ENCODE measurements at places on chromosomes 6 and 20.
A peak's percentile ranks its signal among the peaks of the same experiment; 100 is the strongest.

- DNase-seq = no peak
Observed at GRCh38 chr20:48455651-48456365, 372.0 kb downstream of the PREX1 start.

- DNase-seq = no peak
Observed at GRCh38 chr6:120852293-120852849, 481.9 kb downstream of the TBC1D32 start.

- DNase-seq = no peak
Observed at GRCh38 chr6:55726144-55726543, 147.2 kb upstream of the HMGCLL1 start.

GRCh38 chr6:22783931-22784330 lies 214.6 kb downstream of the HDGFL1 start:
- DNase-seq = no peak

GRCh38 chr6:163165155-163165910 lies 249.2 kb upstream of the QKI start:
- no peak for DNase-seq

DNA sequence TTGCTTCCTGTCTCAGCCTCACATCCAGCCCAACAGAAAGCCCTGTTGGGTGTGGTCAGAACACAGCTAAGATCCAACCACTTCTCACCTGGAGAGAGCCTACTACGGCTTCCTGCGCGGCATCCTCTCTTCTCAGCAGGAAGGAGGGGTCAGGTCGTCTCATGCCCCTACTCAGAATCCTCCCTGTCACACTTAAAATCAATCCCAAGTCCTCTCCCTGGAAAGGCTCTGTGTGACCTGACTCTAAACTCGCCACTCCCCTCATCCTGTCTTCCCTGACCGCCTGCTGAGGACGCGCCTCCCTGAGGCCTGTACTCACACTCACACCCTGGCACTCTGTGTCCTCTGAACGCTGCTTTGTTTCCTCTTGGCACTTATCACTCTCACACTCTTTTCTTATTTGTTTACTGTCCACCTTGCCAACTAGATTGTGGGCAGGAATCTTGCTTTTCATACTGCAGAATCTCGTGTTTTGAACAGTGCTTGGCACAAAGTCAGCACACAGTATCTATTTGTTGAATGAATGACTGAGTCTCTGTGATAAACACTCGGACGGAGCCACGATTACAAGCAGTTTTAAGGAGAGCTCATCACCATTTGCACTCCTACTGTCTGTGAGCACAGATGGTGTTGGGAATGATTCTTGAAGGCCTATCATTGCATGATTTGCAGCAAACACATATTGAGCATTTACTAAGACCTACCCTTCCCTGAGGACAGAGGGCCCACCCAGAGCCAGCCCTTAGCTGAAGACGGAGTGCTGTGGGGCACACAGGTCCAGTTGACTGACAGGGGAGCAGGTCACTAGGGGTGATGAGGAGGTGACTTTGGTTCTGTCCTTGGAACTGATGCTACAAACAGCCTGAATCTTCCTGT lies 18.7 kb downstream of the RAB5IF start:
- DNase-seq = no peak

- DNase-seq = no peak
Observed at GRCh38 chr6:1295420-1295819, 16.5 kb upstream of the FOXQ1 start.

GRCh38 chr6:161017766-161018564 lies 26.4 kb downstream of the MAP3K4 start:
- no peak for DNase-seq

GRCh38 chr6:1013656-1014430 lies 298.1 kb upstream of the FOXQ1 start:
- no peak for DNase-seq

DNA sequence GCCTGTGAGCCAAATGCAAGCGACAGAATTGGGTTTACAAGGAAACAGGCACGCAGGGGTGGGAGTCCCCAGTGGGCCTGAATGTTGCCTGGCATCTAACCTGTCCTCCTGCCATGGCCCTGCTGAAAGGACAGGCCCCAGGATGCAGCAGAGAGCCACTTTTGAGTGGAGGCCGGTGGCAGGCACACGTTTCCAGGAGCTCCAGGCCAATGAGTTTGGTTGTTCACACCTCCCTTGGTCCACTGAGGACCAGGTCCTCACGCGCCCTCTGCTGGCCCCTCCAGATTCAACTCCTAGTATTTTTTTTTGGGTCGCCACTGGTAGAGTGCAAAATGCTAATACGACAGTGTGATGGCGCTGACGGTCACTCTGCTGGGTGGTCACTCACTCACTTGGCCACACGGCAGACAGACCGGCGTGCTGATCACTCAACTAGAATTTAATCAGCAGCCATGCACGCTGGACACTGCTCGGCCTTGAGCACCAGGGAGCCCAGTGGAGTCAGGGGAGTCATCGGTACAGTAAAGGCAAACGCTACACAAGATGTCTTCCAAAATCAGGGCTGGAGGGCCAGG lies 81.7 kb upstream of the NFATC2 start:
- DNase-seq = peak; percentile 80

GRCh38 chr6:7684843-7685242 lies 41.1 kb upstream of the BMP6 start:
- DNase-seq = no peak

GRCh38 chr6:24458941-24459340 lies 30.4 kb downstream of the GPLD1 start:
- no peak for DNase-seq

DNA sequence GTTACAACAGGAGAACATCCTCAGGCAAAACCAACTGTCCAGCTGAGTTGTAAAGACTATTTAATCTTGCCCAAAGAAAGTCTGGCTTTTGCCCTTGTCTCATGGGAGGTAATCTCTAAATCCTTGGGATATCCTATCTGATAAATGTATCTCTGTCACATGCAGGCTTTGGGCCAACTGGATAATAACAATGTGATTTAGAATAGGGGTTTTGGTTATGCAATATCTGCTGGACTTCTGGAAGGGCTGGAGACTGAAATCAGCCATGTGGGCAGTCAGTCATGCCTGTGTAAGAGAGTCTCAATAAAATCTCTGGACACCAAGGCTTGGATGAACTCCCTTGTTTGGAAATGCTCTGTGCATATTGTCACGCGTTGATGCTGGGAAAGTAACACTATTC lies 56.3 kb upstream of the PRL start:
- no peak for DNase-seq

- no peak for DNase-seq
Observed at GRCh38 chr20:44219170-44219730, 8.7 kb upstream of the OSER1 start.

DNA sequence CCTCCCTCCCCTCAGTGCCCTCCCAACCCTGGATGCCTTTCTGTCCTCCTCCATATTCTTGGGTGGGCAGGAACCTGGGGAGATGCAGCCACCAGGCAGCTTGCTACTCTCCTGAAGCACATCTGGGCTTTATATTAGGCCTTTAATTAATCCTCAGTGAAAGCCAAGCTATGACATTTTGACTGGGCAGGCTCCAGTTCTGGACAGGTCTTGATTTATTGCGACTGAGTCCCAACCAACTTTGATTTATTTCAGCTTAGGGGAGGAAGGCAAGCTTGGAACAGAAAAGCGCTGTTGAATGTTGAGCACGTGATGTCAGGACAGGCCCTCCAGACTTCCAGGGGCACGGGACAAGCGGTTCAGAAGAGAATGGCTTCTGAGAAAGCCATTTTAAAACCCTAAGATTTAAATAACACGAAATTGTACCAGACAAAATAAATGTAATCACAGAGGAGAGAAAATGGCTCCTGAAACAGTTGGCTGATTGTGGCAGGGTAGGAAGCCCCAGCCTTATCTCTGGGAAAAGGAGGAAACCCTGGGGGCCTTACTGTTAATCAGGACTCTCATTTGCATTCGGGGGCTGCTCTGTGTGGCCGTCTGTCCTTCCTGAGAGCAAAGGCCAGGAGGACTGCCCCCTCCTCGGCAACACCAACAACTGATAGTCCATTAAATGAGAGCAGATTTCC lies 294.2 kb downstream of the FOXC1 start:
- no peak for DNase-seq

DNA sequence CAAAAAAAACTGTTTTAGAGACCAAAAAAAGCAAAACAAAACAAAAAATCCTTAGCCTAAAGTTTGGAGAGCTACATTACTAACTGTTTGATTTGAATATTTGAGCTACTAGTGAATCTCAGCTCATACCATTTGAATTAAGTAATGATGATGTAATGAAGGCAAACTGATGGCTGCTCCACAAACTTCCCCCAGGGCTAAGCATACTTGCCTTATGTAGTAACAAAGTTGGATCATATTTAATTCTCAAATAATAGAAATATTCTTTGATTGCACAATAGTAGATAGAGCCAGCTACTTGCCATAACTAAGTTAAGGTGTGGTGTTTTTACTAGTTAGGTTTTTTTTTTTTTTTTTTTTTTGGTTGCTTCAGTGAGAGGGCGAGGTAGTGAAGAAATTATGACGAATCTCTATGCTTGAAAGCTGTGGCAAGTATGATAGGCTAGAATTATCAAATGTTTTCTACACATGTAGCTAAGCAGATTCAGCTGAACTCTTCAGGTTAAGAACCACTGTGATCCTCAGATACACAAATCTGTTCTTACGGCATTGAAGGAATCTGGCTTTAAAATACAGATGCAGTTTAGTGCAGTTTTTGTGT lies 2.9 kb downstream of the RAB32 start:
- DNase-seq = no peak

GRCh38 chr6:89400050-89400449 lies 12.0 kb downstream of the RRAGD start:
- DNase-seq = no peak

DNA sequence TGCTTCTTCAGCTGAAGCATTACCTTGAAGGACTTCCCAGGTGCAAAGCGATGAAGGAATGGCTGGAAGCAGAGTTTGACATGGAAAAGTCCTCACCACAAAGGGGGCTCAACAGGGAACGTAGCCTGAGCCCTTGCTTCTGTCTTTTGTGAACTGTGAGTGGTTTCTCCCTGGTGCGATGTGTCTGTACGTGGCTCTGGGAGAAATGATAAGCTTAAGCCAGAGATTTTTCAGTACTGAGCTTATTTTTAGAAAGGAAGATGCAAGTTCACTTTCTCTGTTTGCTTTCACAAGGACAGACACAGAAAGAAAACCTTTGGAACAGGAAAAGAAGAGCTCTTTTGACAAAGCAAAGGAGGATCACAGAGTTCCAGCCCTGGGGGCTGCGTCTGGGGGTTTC lies 79.4 kb downstream of the DACT2 start:
- DNase-seq = no peak

DNA sequence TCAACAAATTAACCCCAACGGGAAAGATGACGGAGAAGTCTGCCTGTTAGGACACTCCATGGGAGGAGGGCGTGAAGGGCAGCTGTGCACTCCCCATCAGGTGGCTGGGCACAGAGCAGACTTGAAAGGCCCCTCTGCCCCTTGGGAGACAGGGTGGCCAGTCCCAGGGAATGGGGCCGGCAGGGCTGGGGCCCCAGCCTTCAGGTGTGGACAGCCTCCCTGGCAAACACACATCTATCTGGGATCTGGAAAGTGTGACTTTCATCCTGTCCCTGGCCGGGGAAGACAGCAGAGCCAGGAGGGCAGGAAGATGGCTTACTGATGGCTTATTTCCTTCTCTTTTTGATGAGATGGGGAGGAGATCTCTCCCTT lies 4.5 kb upstream of the FRMD1 start:
- no peak for DNase-seq

GRCh38 chr6:143014764-143015163 lies 45.9 kb upstream of the AIG1 start:
- DNase-seq = no peak

DNA sequence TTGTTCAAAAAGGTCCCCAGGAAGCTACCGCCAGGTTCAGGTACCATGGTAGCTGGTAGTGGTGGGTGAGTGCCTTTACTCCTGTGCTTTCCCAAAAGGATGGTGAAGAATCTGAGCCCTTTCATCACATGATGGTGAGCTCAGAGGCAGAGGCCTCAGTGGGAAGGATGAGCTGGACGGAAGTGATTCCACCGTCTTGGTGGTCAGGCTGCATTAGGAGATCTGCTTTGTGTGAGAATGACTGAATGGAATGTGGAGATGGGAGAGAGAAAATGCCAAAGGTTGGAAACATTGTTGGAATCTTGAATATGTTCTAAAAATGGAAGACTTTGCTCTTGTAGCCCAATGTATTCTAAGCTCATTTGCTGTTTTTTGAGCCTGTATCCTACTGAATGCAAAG lies 108.1 kb upstream of the SCP2D1 start:
- DNase-seq = no peak

GRCh38 chr6:111477481-111477938 lies 5.5 kb downstream of the REV3L start:
- DNase-seq = no peak

DNA sequence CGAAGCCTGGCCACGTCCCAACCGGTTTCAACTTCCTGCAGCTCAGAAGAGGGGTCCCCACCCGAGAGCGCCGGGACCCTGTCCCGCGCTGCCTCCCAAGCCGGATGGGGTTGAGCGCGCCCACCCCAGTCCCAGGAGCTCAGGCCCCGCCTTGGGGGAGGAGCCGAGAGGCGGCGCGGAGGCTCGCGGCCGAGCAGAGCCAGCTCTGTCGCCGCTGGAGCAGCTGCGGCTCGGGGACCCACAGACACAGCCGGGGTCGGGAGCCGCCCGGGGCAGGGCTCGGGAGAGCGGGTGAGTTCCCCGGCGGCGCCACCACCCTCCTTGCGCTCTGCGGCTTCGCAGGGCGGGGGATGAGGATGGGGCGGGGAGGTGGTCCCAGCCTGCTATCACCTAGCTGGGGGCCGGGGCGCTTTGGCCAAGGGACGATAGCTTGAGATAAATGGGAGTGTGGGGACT lies at the start of gene PPP1R16B:
Gene PPP1R16B (plus strand): TSS at position 196 of the 456 bp plus-strand sequence. CDS start 30,229 bp downstream, outside the sequence.
- DNase-seq = peak; percentile 88

DNA sequence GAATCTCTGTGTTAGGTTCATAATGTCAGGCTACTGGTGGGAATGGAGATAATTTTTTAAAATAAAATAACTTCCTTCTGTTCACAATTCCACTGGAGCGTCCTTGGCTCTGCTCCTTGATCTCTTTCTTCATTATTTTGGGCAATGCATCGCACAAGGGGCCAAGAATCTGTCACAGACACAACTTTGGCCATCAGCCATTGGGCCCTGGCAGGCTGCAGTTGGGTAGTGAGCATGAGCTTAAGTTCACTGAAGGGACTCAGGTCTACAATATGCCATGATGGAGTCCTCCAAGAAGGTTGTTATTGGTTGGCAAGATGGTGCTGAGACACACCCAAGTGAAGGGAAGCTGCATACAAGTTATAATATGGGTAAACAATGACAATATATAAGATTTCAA lies 40.0 kb downstream of the CYP39A1 start:
- no peak for DNase-seq

GRCh38 chr6:149118737-149119653 lies 198.5 kb upstream of the TAB2 start:
- no peak for DNase-seq

DNA sequence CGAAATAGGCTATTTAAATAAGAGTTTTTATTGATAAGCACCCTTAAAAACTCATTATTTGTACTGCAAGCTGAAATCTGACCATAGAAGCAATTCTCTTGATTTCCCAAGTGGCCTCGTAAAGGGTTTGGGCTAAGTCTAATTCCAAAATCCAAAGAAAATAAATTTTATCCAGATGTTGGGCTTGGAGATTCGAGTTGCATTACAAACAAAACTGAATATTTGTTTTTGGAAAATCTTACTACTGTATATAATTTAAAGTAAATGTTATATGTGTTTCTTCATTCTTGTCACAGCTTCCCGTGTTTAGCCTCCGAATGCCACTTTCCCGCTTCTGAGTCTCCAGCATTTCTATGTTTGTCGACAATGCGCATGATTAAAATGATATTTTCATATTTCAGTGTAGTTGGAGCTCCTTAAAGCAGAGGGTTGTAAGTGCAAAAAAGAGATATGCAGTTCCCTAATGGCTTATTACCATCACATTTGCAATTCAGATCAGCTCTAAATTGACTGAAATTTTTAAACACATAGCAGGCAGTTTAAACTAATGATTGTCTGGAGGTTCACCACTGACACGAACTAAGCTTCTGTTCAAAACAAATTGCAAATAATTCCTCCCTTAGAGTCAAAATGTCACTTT lies 47.0 kb downstream of the PRL start:
- DNase-seq = no peak

Measured in stimulated activated CD4-positive, alpha-beta T cell treated with anti-CD3 and anti-CD28 coated beads, Interleukin-15, amount 100 ng/mL, for 24 hours (primary cell).